Stimulated activated CD4-positive, alpha-beta T cell treated with anti-CD3 and anti-CD28 coated beads, TNF-alpha, amount 100 ng/mL, for 24 hours (primary cell): ENCODE measurements at places on chromosomes 4 and X.

GRCh38 chr4:94561249-94562024, 109.7 kb downstream of the PDLIM5 start:
- no peak for DNase-seq

DNA sequence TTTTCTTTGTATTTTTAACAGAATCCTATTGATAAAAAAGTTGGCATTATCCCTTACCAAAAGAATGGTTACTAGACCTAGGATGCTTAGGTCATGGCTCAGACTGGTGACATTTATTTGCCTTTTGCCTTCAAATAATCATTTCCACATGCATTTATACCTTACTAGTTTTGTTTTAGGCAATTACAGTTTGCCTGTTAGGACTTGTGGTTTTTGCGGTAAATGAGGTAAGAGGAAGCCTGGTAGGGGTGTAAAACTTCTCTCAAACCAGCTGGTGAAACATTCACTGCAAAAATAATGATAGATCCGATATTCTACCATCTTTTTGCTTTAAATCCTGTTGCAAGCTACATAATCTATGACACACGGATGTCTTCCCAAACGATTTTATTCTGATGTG, 12.1 kb downstream of the LAMP2 start:
- DNase-seq: no peak

DNA sequence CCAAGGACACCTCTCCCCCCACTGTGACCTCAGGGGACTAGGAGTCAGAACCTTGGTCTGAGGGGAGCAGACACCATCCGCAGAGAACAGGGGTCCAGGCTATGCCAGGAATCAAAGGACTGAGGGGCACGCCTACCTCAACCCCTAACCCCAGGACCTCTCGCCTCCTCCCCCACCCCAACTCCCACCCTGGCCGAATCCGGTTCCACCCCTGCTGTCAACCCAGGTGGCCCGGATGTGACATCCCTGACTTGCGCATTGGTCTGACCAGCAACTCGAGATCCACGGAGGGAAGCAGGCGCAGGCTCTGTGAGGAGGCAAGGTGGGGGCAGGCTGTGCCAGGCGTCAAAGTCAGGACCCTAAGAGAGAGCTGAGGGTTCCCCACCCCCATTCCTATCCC, 468 bp upstream of the MAGEA4 start:
- no peak for DNase-seq

DNA sequence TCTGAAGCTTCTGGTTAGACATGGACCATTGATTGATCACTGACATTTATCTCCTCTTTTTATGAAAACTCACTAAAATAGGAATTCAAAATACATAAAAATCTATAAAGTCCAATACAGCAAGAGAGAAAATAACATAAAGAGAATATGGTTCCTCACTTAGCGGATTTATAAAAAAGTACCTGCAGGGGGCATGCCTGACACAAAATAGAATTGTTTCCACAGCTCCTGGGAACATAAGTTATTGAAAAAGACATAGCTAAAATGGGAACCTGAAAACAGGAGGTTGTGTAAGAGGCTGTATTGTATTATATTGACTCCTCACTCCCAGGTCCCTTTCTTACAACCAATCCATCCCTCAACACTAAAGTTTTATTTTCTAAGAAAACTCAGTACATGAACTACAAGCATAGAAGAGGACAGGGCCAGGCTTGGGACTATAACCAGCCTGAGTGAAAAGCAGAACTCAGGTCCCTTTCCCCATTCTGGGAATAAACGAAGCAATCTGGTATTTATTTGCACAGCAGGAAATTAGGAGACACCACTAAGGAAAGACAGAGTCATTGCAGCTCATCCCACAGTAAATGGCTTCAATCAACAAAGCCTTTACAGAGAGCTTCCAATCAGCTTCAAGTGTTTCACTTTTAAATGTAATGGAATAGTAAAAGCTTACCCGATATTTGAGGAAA, 121.1 kb upstream of the NDST4 start:
- no peak for DNase-seq

GRCh38 chr4:123345137-123345934, 51.3 kb upstream of the SPRY1 start:
- no peak for DNase-seq

GRCh38 chr4:11701966-11702725, 273.5 kb upstream of the HS3ST1 start:
- no peak for DNase-seq

GRCh38 chr4:41256740-41257256, at the start of gene UCHL1:
Gene UCHL1, plus strand, starts transcription at chr4:41256928. Its CDS starts 49 bp downstream, at chr4:41256977.
- no peak for DNase-seq

DNA sequence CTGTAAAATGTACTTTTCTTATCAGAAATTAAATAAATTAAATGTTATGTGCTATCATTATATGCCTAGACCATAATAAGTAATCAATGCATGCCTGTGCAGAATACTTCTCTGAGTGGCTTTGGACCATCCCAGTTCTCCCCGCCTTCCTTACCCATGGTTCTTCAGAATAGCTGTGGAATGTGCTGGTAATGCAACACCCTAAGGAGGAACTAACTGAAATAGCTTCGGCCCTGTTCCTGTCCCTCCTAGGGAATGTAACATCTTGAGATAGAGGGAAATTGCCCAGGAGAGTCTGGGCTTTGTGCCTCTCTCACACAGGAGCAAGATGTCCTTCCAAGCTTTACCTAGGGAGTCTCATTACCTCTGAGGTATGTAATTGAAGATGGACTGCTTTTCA, 693.6 kb upstream of the HS3ST1 start:
- no peak for DNase-seq

GRCh38 chr4:118589471-118590055, 95.6 kb upstream of the METTL14 start:
- no peak for DNase-seq

- peak; percentile 0 for DNase-seq
These were observed 116.7 kb upstream of the TMEM164 start for GRCh38 chrX:109886122-109886761.

GRCh38 chr4:164731827-164732474, 22.0 kb upstream of the SMIM31 start:
- peak; percentile 5 for DNase-seq

- no peak for DNase-seq
These were observed 119.7 kb downstream of the IL1RAPL1 start for GRCh38 chrX:28706964-28707363.

GRCh38 chrX:132463411-132463810, 25.4 kb downstream of the MBNL3 start:
- no peak for DNase-seq

GRCh38 chrX:74453178-74453577, 31.9 kb downstream of the SLC16A2 start:
- no peak for DNase-seq

- DNase-seq: no peak
These were observed 297.5 kb upstream of the KLF3 start for GRCh38 chr4:38366456-38366855.

- DNase-seq: no peak
These were observed 684.0 kb upstream of the PRKX start for GRCh38 chrX:4397471-4397870.

DNA sequence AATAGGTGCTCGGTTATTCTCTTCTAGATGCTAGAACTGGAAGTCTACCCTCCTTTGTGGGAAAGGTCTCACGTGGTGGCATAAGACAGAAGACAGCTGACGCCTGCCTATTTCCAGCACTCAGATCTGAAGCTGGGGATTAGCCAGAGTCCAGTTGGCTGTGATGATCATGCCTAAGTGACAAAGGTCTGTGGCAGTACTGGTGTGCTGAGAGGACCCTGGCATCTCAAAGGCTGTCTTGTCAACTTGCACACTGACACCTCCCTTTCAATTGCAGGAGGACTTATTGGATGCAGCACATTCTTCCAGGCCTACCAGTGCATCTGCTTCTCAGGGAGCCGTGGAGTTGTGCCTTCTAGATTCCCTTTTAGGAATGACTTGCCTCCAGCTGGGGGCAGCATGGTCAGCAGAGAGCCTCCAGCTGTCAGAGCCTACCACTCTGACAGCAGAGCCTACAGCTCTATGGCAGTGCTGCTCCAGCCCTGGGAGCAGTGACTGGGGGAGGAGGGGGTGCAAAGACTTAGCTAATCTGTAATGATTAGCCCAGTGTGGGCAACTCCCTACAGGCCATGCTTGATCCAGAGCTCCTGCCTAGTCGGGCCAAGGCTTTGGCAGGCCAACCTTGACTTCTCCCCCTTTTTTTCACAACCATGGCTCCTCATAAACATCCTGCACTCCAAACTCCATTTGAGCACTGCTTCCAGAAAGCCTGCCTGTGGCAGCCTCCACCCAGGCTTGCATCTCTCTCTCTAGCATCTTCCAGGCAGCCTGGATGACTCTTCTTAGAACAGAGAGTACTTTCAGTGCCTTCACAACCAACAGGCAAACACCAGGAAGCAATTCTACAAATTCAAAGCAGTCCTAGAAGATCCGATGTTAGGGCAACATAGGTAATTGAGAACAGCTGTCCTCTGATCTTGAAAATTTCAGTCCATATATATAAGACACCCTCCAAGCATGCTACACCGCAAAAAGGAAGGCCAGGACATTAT, 13.8 kb upstream of the FGFBP2 start:
- DNase-seq: no peak

DNA sequence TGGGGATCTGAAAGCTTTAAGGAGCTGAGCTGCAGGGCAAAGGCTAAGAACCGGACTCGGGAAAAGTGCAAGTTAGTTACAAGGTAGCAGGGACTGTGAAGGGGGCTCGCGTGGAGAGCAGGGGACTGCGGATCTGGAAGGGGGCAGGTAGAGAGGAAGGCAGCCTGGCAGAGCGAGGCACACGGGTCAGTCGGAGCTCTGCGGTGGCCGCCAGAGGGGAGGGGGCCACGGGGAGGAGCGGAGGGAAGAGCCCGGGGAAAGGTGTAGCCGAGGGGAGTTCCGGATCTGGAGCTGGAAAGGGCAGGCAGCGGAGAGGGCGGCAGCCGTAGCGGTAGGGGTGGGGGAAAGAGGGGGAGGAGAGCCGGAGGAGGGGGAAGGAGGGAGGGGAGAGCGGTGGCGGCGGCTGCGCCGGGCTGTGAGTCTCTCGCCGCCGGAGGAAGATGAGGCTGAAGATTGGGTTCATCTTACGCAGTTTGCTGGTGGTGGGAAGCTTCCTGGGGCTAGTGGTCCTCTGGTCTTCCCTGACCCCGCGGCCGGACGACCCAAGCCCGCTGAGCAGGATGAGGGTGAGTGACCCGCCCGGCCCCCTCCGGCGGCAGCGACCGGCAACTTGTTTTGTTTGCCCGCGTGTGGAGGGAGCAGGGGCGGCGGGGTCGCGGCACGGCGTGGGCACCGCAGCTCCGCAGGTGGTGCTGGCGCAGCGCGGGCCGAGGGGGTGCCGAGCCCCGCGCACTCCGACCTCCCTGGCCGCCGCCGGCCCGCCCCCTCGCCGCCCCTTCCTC, at the start of gene GALNT7:
GALNT7 (plus strand) TSS at position 416 of the 782 bp plus-strand sequence; CDS start at position 441, 25 bp downstream.
- DNase-seq: peak; percentile 69

- DNase-seq: no peak
These were observed 64.0 kb upstream of the VCX2 start for GRCh38 chrX:8235026-8235425.

GRCh38 chrX:69318651-69319340, 153.5 kb upstream of the PJA1 start:
- DNase-seq: no peak

DNA sequence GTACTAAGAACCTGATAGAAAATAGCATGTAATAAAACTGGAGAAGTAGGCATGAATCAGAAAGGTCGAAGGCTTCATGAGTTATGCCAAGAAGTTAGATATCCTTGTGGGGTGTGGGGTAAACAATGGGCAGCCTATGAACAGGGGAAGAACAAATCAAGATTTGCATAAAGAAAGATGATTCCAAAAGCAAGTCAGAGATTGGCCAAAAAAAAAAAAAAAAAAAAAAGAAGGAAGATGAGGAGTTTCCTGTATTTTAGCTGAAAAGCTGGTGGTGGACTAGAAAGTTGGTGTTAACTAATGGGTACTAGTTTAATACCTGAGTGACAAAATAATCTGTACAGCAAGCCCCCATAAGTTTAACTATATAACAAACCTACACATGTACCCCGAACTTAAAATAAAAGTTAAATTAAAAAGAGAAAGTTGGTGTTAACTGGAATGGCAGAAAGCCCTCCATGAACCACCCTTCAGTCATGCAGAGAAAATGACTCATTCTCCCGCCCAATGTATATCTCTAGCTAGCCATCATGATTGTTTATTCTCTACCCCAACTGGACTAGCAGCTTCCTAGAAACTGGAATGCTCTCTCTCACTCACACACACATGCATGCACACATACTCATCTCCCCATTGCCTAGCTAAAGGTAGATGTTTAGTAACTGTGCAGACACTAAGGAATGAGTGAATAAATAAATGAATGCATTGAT, 41.7 kb downstream of the ATP11C start:
- no peak for DNase-seq

GRCh38 chrX:86023811-86024210, 23.5 kb downstream of the CHM start:
- DNase-seq: no peak

DNA sequence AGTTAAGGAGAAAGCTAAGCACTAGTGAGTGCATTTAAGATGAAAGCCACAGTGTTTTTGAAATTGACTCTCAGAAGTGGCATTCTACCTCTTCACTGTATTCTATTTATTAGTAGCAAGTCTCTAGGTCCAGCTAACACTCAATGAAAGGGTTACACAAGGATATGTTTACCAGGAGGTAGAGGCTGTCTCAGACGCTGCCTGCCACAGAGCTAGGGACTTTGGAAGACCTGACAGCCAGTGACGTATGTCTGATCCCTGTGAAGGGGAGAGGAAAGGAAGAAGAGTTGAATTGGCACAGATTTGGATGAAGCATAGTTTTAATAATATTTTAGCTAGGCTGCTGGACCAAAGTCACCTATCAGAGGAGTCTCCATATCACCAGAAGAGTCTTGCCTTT, 36.5 kb upstream of the KLHL2 start:
- DNase-seq: no peak

DNA sequence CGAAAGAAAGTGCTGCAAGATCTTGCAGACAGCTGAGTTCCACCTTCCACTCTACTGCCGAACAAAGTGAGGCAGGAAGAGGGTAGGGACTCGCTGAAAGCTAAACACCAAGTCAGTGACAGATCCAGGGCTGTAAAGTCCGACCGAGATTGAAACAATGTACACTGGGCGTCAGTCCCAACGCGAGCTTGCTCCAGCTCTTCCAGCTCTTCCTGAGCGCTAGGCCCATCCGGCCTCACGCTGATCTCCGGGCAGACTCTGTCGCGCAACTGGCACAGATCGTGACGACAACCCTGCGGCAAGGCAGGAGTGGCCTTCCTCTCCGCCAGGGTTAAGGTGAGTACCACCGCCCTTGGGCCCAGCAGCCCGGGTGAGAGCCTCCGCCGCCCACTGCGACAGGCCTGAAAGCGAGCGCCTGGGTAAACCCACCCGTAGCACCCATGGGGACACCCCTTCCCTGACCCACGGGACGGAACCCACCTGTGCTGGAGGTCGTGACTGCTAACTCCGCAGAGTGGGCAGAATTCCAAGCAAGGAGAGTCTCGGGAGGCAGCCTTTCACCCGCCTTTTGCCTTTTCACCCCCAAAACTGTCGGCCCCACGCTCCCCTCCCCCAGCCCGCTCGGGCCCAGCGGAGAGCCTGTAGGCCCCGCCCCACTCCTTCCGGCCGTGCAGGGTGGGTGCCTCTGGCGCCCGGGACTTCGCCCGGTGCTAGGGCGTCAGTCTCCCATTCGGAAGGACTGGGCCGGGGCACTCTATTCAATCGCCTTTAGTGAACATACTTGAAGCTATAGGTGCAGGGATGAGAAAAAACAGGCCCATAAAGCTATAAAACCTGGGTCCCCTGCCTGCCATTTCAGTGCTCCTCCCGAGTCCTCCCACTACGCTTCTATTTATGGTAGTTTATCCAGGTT, at the start of gene TMLHE:
TMLHE (minus strand) TSS at position 641 of the 913 bp plus-strand sequence. CDS start 67,676 bp downstream, outside the sequence.
- peak; percentile 66 for DNase-seq

- peak; percentile 65 for DNase-seq
These were observed 30.0 kb downstream of the ARHGEF9 start for GRCh38 chrX:63754860-63755579.

- no peak for DNase-seq
These were observed 43.5 kb downstream of the EVC start for GRCh38 chr4:5754529-5754881.
